ENCODE measurements at places on chromosomes 6 and 20. TPM values are rescaled to one million over a fixed set of nuclear protein-coding genes. Genes with fewer than 3 reads are reported as not detected.

DNA sequence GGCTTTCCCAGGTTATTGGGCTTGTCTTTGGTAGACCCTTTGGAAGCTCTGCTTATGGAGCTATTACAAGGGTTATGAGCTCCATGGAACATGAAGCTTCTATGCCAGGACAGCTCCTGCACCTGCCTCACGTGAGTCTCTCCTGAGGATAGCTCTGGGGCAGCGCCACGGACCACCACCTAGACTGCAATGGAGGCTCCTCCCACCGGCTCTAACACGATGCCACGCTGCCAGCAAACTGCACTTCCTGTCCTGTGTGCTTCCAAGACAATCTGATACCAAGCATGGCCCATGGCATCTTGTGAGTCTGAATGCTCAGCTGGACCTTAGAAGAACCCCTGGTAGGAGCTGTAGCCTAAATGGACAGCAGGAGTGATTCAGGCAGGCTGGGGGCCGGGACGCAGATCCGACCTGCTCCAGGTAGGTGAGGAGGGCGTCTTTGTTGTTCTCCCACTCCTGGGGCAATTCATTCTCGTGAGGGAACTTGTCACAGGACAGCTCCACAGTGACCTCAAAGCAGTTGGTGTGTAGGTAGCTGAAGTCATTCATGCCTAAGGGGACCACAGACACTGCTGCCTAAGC is 5.5 kb downstream of the CPXM1 start:
- no peak for DNase-seq

DNA sequence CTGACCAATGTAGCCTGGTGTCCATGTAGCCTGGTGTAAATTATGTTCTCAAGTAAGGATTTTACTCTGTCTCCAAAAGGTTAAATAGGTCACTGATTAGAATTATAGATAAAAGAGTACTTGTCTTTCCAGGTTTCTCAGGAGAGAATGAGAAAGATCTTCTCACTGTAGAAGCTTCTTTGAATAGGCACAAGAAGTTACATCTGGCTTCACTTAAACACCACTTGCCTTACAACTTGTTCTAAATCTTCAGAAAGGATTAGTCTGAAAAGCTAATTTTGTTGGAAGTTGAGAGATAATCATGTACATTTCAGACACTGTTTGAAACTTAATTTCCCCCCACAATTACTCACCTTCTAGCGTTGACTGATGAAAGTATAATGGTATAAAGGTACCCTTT is 275.3 kb downstream of the FARS2 start:
- no peak for DNase-seq

Gene GPLD1
- 6.8 TPM for total RNA-seq

- no peak for DNase-seq
Observed at GRCh38 chr6:106446983-106447382, 86.5 kb downstream of the CRYBG1 start.

Gene MOCS3
- 3.4 TPM for total RNA-seq

DNA sequence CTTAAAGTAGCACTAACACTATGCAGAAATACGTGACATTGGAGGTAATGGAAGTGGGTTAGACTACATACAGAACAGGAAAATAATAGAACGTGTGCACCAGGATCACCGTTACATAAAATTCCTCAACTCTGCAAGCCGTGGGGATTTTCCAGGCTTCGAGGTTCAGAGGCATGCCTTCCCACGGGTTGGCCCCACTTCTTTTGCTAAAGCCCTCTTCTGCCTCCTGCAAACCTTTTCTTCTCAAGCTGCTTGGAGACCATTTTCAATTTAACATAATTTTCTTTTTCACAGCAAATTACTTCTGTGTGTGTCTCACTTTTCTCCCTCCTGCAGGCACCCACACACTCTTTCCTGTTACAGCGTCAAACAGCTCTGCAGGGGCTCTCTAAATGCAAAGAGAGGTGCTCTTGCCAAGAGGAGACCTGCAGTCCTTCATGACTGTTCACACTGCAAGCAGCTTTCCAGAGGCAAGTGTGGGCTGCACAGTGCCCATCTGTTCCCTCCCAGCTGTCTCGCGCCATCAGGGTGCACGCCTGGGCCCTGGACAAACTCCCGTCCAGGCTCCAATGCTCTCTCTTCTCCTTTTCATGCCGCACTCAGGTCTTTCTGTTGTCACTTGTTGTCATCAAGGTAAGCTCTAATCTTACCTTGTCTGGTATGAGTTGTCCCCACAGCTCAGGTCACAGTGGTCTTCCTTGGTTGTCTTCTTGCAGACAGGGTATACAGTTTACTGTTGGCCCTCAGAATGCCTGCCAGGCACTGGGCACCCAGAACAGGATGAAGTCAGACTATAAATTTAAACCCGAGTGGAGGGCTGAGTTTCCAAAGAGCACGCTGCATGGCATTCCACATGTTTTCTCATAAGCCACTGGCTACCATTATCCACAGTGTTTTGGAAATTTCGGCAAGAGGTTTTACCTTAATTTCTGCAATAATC is 164.8 kb upstream of the GGTLC1 start:
- DNase-seq, result no peak

Gene HLA-DQA2
- 0.56 TPM for total RNA-seq

- no peak for DNase-seq
Observed at GRCh38 chr6:107965746-107966145, 7.7 kb upstream of the SEC63 start.

GRCh38 chr6:106339334-106340029 is 13.9 kb upstream of the ATG5 start:
- no peak for DNase-seq

DNA sequence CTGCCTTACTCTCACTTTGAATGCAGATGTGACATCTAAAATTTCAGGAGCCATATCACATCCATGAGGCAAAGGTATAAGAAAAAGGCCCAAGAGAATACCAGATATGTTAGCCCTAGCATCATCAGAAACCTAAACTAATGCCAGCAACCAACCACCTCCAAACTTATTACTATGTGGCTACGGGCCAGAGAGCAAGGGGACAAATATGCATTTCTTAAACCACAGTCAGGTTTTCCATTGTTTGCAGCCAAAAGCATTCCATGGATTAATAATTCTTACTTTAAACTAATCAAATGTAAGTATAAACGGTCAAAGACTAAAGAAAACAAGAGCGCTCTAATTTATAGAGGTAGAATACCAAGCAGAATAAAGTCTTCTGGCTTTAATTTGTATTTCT is 84.7 kb downstream of the TASP1 start:
- DNase-seq, result no peak

DNA sequence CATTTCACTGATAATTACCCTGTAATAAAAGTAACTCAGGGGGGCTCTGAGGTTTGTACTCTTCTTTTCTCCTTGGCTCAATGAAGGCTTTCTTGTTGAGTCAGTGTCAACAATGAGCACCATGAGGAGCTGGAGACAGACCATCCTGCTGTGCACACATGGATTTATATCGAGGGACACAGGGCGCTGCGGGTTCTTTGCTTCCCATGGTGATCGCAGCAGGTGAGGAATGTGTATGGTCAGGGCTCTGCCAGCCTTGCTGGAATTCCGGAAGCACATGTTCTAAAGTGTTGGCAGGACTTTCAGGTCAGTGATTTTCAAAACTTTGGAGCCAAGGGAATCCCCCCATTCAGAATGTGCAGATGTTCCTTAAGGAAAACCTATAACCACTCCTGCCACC is 27.1 kb downstream of the SMOC2 start:
- no peak for DNase-seq

DNA sequence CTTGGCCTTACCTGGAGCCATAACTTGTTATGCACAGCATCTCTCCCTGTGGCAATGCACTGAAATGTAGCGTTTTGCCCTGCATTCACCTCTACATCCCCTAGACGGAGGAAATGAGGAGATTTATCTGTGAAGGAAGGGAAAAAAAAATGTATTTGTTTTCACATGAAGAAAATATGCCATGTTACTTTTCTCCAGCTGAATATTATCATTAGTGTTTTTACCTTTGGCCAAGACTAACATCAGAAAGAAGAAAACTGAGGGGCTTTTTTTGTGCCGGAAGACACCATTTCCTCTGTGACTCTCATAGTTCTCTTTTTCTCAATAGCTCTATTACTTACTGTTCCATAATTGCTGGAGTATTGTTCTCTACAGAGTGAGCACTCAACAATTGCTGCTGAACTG is 280.4 kb downstream of the PTPRK start:
- no peak for DNase-seq

Gene SOX4
- total RNA-seq, result 6.8 TPM
